ENCODE measurements at places on chromosomes 7 and 10.

- DNase-seq: no peak
Measured at GRCh38 chr7:94389381-94389780, 5.3 kb upstream of the COL1A2 start.

GRCh38 chr7:135291809-135292253 is 58.2 kb downstream of the STRA8 start:
- no peak for DNase-seq

GRCh38 chr10:13319166-13319565 is 19.3 kb upstream of the PHYH start:
- DNase-seq: no peak

- DNase-seq: no peak
Measured at GRCh38 chr7:106952658-106953231, 87.7 kb downstream of the PIK3CG start.

- no peak for DNase-seq
Measured at GRCh38 chr7:68246189-68246633, 1249.6 kb downstream of the TYW1 start.

- no peak for DNase-seq
Measured at GRCh38 chr10:16481052-16481728, 40.5 kb downstream of the C1QL3 start.

GRCh38 chr7:128247640-128248194 is 6.6 kb downstream of the LEP start:
- DNase-seq: no peak

GRCh38 chr7:29405891-29406290 is 157.7 kb upstream of the PRR15 start:
- DNase-seq: no peak

DNA sequence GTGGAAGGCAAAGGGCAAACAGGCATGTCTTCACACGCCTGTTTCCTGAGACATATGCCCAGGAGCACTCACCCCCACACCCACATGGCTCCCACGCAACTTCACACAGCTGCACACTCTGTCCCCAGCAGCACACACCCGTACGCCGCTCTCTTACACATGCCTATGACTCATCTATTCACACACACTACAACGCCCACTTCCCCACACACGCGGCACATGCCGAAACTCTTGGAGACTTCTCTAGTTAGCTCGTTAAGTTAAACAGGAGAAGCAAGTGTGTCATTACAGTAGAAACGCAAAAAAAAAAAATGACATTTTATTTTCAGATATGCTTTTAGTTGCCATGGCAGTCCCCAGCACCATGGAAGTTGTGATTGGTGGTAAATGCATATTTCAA is 6.7 kb downstream of the CALN1 start:
- DNase-seq: no peak

DNA sequence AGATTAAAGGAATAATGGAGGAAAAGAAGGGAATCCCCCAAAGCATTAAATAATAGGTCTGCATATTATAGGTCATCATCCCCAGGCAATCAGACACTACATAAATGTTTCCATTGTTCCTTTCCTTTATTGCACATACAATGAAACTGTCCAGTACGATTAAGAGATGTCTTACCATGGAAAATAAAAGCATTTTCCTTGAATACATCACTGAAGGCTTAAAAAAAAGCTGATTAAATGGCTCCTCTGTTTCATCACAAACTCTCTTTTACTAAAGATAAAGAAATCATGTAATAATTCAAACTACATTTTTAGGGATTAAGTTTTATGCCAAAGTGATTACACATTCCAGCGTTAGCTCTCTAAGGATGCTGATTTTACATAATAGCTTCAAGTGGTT is 316.0 kb downstream of the AGMO start:
- DNase-seq: no peak

GRCh38 chr10:102352066-102352715 is 43.3 kb upstream of the NFKB2 start:
- peak; percentile 29 for DNase-seq

GRCh38 chr7:35260246-35260645 is 6.3 kb upstream of the TBX20 start:
- no peak for DNase-seq

DNA sequence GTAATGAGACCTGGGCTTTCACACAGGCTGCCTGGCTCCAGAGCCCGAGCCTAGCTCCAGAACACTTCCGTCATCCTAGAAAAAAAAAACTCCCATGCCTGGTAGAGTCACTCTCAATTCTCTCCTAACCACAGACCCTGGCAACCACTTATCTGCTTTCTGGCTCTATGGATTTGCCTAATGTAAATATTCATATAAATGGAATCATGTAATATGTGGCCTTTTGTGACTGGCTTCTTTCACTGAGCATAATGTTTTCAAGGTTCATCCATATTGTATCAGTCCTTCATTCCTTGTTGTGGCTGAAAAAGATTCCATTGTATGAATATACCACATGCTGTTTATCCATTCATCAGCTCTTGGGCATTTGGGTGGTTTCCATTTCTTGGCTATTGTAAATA is 167.7 kb upstream of the MKLN1 start:
- DNase-seq: no peak

DNA sequence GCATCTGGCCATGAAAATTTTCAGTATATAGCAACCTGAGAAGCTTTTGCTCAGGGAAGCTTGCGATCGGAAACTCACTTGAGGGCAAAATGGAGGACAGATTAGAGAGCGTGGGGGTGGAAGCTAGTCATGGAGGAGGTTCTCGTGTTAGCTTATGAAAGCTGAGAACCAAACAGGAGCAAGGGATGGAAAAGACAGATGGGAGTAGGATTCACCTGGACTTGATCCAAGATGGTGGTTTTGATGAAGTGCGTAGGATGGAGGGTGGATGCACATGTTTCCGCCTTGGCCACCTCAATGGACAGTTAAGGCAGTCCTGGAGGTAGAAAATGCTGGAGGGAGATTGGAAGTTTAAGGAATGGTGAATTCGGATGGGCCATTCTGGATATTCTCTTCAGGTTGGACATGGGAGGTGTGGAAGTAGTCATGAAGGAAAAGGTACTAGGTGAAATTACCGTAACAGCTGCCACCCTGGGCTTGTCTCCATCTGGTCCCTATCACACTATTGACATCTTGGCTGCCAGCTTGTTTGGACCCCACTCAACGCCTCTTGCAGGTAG is 6.3 kb upstream of the C10orf95 start:
- DNase-seq: no peak

- no peak for DNase-seq
Measured at GRCh38 chr7:151238924-151239836, 6.9 kb downstream of the CHPF2 start.

DNA sequence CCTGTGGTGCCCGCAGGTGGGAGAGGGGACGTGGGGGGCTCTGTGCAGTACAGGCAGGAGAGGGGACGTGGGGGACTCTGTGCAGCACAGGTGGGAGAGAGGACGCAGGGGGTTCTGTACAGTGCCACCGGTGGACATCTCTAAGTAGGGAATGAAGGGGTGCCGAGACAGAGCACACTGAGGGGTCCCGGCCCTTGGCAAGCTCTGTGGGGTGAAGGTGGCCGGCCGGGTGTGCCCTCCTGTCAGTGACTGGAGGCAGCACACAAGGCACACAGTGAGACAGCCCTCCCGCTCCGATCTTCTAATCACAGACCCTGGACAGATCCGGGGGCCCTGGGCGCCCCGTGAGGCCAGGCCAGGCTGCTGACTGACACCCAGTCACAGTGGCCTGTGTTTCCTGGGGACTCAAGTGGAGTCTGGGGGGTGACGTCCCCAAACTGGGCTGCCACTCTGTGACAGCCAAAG is 11.2 kb downstream of the GPR146 start:
- DNase-seq: no peak

DNA sequence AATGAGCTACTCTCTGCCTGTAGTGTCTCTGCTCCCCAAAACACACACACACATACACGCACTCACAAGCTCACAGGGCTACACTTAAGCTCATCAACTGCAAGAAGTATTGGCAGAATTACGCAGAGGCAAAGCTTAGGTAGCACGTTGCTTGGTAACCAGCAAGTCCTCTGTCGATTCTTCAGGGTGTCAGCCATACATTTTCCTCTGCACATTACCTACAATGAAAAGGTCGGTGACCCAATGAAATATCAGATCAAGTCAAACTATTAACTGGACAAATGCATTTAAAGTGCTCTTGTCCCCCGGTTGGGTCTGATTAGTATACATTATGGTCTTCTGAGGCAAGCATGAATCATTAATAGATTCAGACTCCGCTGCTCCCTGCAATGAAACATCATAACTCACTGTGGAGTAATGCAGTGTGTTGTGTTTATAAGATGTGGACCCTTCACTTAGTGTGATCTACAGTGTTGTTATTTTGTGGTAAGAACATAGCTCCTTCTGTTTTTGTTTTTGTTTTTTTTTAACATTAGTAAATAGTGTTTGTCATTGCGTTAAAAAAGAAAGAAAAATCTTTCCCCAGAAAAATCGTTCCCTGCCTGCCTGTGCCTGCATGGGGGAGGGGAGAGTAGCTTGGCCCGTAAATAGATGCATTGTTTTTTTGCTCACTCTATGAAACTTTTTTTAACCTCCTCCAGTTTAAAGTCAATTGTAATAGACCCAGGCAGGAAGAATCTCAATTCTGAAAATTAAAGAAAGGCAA is 325.5 kb downstream of the SFMBT2 start:
- no peak for DNase-seq

DNA sequence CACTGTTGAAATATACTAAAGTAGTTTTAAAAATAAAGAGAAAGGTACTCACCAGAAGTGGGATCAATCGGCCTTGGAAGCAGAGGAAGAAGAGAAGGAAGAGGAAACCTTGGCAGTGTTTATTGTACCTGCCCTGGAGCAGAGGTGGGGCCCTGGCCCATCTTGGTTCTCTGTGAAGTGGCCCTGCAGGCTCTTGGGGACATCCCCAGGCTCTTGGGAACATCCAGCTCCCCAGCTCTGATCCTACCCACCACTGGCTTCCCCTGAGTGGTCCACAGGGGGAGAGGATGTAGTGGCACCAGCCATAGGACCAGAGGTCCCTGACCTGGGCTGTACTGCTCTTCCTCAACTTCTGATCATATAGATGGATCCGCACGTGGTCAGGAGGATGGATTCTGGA is 22.3 kb upstream of the RET start:
- no peak for DNase-seq

DNA sequence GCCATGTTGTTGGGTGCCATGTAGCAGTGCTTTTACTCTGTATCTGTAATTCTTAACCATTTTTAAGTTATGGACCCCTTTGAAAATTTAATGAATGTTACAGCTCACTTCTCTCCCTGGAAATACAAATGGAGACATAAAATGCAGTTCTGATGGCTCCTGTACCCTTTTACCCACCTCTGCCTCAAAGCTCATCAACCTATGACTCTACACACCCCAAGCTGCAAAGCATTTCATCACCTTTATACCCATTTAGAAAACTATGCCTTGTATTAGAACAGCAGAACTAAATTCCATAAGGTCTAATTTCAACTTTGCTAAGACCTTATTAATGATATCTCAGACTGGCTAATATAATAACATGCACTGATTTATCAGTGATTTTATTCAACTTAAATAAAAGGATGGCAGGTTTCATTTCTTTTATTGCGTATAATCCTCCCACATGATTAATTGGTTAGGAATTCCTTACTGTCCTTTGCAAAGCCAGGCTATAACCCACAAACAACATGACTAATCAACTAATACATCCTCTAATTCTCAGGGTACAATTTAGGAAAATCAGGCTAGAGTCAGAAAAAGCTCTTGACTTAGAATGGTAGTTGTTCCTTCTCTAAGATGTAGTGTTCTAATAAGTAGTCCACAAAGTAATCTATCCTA is 68.1 kb downstream of the CPEB3 start:
- DNase-seq: no peak

DNA sequence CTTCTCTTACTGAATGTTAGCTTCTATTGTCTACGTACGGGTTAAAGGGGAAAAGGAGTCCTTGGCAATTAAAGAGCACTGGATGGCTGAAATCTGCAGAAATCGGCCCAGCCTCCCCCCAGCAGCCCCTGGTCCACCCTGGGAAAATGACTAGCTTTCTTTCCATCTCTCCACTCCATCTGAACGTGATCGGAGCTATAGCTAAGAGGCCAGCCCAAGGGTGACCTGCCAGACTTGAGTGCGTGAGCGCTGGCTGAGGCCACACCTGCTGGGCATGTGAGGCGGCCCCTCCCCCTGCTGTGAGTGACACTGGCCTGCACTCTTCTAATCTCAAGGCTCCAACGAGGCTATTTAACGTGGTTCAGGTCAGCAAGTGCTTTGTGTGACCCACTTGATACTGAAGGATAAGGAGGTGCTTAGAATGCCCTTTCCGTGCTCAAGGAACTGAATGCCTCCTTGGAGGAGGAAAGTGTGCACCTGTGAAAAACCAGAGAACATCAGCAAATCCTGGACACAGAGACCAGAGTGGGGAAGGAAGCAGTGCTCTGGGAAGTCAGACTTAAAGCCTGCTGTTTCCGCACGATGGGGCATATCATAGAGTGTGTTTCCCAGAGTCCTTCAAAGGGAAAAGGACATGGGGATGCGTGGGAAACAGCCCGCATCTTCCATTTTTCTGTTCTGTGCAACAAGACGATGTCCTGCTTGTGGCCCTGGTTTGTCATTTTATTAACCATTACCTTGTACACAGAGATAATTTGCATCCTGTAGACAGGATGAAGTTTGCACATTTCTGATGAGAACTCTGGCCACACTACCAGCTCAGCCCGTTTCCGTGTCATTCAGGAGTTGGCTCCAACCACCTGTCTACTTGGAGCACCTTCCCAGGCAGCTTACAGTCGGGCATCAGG is 12.5 kb upstream of the MNX1 start:
- DNase-seq: no peak

DNA sequence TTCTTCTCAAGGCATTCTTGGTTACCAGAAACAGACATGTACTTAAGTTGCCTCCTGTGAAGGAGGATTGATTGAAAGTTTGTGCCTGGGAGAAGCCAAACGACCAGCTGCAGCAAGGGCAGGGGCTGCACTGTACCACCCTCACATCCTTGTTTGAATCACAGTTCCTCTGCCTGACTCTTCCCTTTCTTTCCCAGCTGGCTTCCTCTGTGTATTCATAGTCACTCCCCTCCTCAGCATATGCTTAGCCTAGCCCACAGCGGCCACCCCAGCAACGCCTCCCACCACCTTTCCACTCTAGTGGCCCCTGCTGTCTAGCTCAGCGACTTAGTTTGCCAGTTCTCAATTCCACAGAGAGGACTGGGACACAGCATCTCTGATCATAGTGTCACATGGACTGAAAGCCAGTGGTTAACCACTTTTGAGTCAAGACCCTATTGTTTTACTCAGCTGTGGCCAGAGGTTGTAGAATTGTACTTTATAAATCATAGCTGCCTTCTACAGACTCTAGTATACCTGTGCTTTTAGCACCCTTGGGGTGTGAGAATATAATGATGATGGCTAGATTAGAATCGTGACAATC is 643.0 kb downstream of the SUGCT start:
- no peak for DNase-seq

DNA sequence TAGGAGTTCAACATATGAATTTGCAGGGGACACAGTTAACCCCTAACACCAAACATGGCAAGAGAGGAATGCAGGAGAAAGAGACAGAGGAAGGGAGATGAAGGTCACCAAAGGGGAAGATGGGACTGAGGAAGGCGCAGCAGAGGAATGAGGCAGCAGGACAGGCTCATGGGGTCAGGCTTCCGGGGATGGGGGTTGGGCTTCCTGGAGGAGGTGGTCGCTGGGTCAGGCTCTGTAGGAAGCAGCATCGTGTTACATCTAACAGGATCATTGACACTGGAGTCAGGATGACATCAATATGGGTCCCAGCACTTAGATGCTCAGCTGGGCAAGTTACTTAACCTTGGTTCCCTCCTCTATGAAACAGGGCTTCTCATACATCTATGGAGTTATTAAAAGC is 113.2 kb downstream of the NPTX2 start:
- no peak for DNase-seq

GRCh38 chr10:4316161-4316810 is 509.7 kb upstream of the AKR1E2 start:
- DNase-seq: no peak

- no peak for DNase-seq
Measured at GRCh38 chr10:28879875-28880682, 202.8 kb downstream of the BAMBI start.
